Effector memory CD4-positive, alpha-beta T cell (primary cell): ENCODE measurements at places on chromosomes 6 and 20.

- no peaks in the 10 kb centered on the region for H3K27me3 ChIP-seq
- no peaks in the 10 kb centered on the region for H3K36me3 ChIP-seq
- DNase-seq, result no peak
- H3K27ac ChIP-seq, result no peak overlapping the region
- H3K4me3 ChIP-seq, result no peak overlapping the region
Observed at GRCh38 chr6:96943555-96944215, 19.2 kb downstream of the KLHL32 start.

- DNase-seq, result peak; percentile 15
- no peaks in the 10 kb centered on the region for H3K36me3 ChIP-seq
- H3K4me3 ChIP-seq, result no peak overlapping the region
Observed at GRCh38 chr6:166435574-166435973, 52.8 kb upstream of the MPC1 start.

DNA sequence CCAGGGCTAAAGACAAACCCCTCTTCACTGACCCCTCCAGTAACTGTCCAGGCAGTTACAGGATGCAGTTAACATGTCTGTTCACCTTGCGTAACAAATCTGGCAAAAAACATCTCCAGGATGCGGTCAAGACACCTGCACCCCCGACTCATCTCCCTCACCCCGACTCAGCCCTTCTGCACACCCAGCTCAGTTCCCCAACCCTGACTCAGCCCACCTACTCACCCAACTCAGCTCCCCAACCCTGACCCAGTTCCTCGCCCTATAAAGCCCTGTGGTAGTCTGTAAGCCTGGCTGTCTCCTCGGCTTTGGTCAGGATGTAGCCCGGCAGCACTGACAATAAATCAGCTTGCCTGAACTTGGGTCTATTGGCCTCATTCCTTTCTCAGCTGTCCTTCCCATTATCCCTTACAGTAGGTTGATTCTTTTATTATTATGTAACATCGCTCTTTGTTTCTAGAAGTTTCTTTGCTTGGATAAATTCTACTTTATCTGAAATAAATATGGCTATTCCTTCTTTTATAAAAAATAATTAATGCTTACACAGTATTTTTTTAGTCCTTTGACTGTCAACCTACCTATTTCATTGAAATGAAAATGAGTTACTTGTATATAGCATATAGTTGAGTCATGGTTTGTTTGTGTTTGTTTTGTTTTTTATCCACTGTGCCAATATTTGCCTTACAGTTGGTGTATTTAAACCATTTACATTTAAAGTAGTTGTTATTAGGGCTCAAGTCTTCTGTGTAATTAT, 12.9 kb upstream of the ADTRP start:
- H3K36me3 ChIP-seq, result no peaks in the 10 kb centered on the region
- no peak for DNase-seq
- no peaks in the 10 kb centered on the region for H3K4me1 ChIP-seq
- H3K27ac ChIP-seq, result no peak overlapping the region
- no peak overlapping the region for H3K4me3 ChIP-seq
- no peaks in the 10 kb centered on the region for H3K27me3 ChIP-seq

DNA sequence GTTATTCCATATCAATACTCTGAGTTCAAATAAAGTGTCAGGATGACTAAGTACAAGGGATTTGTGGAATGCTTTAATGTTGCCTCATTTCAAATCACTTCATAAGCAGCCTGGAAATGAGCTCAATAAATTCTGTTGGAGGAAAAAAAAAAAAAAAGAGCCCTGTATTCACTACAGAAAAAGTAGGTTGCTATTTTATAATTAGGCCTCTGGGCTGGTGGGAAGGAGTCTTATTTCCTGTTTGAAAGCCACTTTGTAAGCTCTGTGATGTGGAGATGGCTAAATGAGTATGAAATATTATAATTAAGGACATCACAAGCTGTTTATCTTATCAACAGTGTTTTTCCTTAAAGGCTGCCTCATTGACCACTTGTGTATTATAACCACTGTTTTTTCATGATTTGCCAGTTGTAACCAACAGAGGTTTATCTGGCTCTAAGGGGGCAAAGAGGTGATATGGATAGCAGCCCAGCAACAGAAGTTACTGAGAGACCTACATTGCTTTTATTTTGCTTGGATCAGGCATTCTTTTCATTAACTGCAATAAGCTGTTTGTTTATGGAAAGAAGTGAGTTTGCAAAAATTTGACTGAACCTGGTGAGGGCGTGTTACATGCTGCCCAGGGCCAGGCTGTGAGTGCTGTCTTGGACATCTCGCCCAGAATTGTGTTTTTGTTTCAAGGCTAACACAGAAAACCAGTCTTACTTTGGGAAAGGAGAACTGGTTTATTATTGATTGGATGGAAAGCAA, 563.3 kb upstream of the MAP3K7 start:
- no peak for DNase-seq
- H3K4me1 ChIP-seq, result no peaks in the 10 kb centered on the region
- H3K36me3 ChIP-seq, result no peaks in the 10 kb centered on the region

GRCh38 chr6:120493505-120493904, 840.8 kb downstream of the TBC1D32 start:
- no peaks in the 10 kb centered on the region for H3K4me1 ChIP-seq
- H3K27ac ChIP-seq, result no peak overlapping the region
- DNase-seq, result no peak
- no peaks in the 10 kb centered on the region for H3K36me3 ChIP-seq

- H3K4me1 ChIP-seq, result no peaks in the 10 kb centered on the region
- no peak overlapping the region for H3K27ac ChIP-seq
- H3K36me3 ChIP-seq, result peaks cover 32% of the 10 kb centered on the region
- no peak for DNase-seq
- H3K27me3 ChIP-seq, result no peaks in the 10 kb centered on the region
- H3K4me3 ChIP-seq, result no peak overlapping the region
Observed at GRCh38 chr6:13586603-13587542, 12.5 kb downstream of the SIRT5 start.

DNA sequence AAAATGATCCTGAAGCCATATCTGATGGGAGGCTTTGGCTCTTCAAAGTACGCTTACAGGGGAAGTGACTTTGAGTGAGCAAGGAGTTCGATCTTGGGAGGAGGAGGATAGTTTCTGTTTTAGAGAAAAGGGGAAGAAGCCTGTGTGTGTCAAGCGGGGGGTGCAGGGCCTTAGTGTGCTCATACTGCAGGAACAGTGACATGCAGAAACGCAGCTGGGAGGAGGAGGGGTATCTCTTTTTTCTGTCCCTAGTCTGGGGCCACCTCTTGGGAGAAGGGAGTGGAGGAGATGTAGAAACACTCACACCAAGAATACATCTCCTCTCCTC, 19.8 kb downstream of the SIRPD start:
- H3K36me3 ChIP-seq, result no peaks in the 10 kb centered on the region
- no peak for DNase-seq
- no peak overlapping the region for H3K27ac ChIP-seq
- no peaks in the 10 kb centered on the region for H3K27me3 ChIP-seq
- H3K4me3 ChIP-seq, result no peak overlapping the region

GRCh38 chr6:43851204-43851865, 81.3 kb downstream of the VEGFA start:
- H3K4me3 ChIP-seq, result no peak overlapping the region
- no peak overlapping the region for H3K27ac ChIP-seq
- H3K27me3 ChIP-seq, result no peaks in the 10 kb centered on the region
- H3K36me3 ChIP-seq, result no peaks in the 10 kb centered on the region

GRCh38 chr6:3137057-3137777, 18.7 kb downstream of the BPHL start:
- H3K36me3 ChIP-seq, result no peaks in the 10 kb centered on the region
- no peak overlapping the region for H3K27ac ChIP-seq
- no peaks in the 10 kb centered on the region for H3K27me3 ChIP-seq
- H3K4me1 ChIP-seq, result no peaks in the 10 kb centered on the region
- no peak for DNase-seq

DNA sequence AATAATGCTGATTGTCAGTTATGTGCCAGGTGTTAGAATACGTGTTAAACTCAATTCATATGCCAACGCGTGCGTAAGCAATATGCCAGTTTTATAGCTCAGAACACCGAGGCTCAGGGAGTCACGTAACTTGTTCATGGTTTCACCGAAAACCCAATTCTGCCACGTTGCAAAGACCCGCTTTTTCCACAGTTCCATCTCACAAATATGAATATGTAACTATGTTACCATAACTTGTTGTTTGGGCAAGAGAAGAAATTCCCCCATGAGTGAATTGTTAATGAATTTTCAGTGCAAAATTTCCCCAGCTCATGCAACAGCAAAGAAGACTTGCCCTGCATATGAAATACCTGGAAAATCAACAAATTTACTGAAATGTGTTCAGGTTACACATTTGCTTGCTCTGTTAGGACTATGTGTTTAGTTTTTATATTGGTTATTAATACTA, 30.1 kb downstream of the SF3B5 start:
- peak overlapping the region; percentile 89 for H3K4me3 ChIP-seq
- peak overlapping the region; percentile 84 for H3K27ac ChIP-seq
- H3K4me1 ChIP-seq, result peaks cover 12% of the 10 kb centered on the region
- H3K36me3 ChIP-seq, result no peaks in the 10 kb centered on the region
- DNase-seq, result no peak

- no peaks in the 10 kb centered on the region for H3K27me3 ChIP-seq
- H3K4me3 ChIP-seq, result no peak overlapping the region
- DNase-seq, result no peak
- H3K27ac ChIP-seq, result no peak overlapping the region
- no peaks in the 10 kb centered on the region for H3K4me1 ChIP-seq
- H3K36me3 ChIP-seq, result no peaks in the 10 kb centered on the region
Observed at GRCh38 chr6:136503303-136504029, 46.8 kb downstream of the MAP7 start.

DNA sequence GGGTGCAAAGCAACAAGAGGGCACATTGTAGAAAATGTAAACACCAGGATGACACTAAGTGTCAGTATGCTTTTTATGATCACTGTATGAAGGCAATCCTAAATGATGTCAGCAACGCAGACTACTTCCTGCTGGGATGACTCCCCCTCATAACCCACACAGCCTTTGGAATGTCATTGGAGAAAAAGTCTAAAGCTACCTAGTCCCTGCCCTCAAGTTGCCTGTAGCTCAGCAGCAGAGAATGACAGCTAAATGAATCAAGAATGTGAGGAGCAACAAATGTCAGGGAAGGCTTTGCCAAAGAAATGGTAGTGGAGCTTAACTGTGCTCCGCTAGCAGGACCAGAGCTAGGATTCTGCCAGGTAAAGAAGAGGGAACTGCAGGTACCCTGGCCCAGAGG, 555.6 kb downstream of the CD83 start:
- no peak for DNase-seq
- H3K27ac ChIP-seq, result no peak overlapping the region
- H3K36me3 ChIP-seq, result no peaks in the 10 kb centered on the region
- no peak overlapping the region for H3K4me3 ChIP-seq
- H3K4me1 ChIP-seq, result no peaks in the 10 kb centered on the region
- no peaks in the 10 kb centered on the region for H3K27me3 ChIP-seq

DNA sequence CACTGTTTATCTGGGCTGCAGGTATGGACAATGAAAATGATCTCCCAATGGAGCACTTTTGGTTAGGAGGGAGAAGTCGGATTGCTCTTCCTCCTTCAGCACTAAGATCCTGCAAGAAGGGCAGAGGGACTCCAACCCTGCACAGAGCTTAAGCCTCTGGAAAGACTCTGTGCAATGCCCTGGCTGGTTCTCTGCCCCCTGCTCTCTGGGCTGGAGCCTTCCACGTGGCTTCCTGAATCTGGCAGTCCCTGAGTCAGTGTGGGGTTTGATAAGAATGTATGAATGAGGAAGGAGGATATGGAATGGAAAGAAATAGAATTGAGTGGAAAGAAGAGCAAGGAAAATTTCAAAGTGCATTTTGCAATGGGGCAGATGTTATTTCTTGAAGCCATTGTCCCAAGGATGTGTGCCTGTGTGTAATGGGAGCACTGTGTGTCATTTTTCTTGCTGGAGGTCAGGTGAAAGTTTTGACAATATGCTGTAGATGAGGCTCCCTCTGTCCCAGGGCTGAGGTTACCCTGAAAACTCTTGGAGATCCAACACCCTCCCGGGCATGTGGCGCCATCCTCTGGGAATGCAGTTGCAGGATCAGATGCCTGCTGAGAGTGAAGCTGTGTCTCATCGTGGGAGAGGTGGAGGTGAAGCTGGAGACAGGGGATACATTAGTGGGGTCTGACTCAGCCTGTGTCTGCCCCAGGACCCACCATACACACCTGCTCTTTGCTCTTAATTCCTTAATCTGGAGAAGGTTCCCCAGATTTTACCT, 16.3 kb upstream of the CST9L start:
- no peak for DNase-seq
- H3K27me3 ChIP-seq, result no peaks in the 10 kb centered on the region
- no peak overlapping the region for H3K27ac ChIP-seq
- no peaks in the 10 kb centered on the region for H3K4me1 ChIP-seq
- no peak overlapping the region for H3K4me3 ChIP-seq

DNA sequence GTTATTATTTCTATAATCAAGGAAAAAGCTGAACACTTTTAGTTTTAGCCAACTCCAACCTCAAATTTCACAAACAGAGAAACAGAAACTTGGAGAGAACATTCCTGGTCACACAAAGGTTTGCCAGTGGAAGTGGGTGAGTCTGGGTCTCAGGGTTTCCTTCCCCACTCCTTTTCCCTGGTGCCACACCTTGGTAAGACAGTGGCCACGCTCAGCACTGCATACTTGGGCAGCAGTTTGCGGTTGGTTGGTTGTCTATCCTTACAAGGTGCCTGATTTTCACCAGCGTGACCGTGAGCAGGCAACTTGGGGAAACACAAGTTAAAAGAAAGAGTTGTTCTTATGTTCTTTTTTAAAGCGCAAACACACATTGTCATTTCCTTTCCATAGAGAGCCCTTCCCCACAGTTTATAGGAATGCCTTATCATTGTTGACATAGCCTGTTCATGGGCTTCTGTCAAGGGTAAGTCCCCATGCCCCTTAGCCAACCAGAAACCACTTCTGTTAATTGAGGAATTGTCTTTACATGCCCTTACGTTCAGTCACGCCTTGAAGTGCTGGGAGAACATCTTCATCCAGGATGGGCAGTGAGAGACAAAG, 82.2 kb downstream of the RIN2 start:
- no peak overlapping the region for H3K4me3 ChIP-seq
- DNase-seq, result no peak
- H3K27me3 ChIP-seq, result no peaks in the 10 kb centered on the region

DNA sequence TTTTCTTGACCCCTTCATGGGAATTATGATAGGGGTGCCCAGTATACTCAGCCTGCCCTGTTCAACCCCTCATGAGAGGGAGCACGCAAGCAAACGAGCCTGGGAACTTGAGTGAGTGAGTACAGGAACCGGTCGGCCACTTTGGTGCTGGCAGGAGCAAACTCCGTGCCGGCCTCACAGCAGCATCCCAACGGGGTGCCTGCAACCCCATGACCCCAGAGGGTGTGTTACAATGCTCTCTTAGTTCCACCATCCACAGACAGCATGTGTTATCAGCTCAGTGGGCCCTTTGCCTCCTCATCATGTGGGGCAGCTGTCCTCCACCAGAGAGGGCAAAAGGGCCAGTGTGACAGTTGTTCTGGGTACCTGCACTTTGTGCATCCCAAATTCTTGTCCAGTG, 289.8 kb downstream of the FRK start:
- H3K4me3 ChIP-seq, result no peak overlapping the region
- DNase-seq, result no peak

DNA sequence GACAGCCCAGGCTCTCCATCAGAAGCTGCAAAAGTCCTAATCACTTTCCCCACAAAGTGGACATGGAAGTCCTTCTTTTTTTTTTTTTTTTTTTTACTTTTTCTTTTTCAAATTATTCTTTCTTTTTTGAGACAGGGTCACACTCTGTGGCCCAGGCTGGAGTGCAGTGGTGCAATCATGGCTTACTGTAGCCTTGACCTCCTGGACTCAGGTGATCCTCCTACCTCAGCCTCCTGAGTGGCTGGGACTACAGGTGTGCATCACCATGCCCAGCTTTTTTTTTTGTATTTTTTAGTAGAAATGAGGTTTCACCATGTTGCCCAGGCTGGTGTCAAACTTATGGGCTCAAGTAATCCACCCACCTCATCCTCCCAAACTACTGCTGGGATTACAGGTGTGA, 29.0 kb upstream of the AKIRIN2 start:
- H3K27ac ChIP-seq, result no peak overlapping the region
- no peak overlapping the region for H3K4me3 ChIP-seq
- no peak for DNase-seq
- no peaks in the 10 kb centered on the region for H3K27me3 ChIP-seq
- peaks cover 9% of the 10 kb centered on the region for H3K4me1 ChIP-seq
- no peaks in the 10 kb centered on the region for H3K36me3 ChIP-seq
